ENCODE measurements at places on chromosomes 5 and 9. TPM values are rescaled to one million over a fixed set of nuclear protein-coding genes. Genes with fewer than 3 reads are reported as not detected.

CLIC3 gene
- not detected for total RNA-seq

SPAAR gene
- 0.07 TPM for total RNA-seq

PCDHB8 gene
- 20.8 TPM for total RNA-seq

NRG2 gene
- total RNA-seq, result 16.5 TPM

CCDC112 gene
- 8.1 TPM for total RNA-seq

TLR4 gene
- total RNA-seq, result 0.06 TPM

CCDC183 gene
- total RNA-seq, result 49.3 TPM

IL13 gene
- total RNA-seq, result not detected

TOMM5 gene
- 137 TPM for total RNA-seq

FYB1 gene
- total RNA-seq, result 0.42 TPM

PCDHB12 gene
- 9.5 TPM for total RNA-seq

PCDHA4 gene
- total RNA-seq, result 14.3 TPM

PCDHAC2 gene
- total RNA-seq, result 47.8 TPM

PCDHGA4 gene
- 1.8 TPM for total RNA-seq

CAVIN4 gene
- 2.4 TPM for total RNA-seq

GFI1B gene
- 0.07 TPM for total RNA-seq

PITX1 gene
- total RNA-seq, result 0.07 TPM
